ENCODE measurements at places on chromosomes 3 and 15.
A peak's percentile ranks its signal among the peaks of the same experiment; 100 is the strongest.

GRCh38 chr3:47487265-47487664, 11.5 kb upstream of the SCAP start:
- no peak for DNase-seq

- DNase-seq = no peak
Measured at GRCh38 chr3:134905647-134905935, 110.5 kb downstream of the EPHB1 start.

GRCh38 chr3:139937674-139938279, 2.8 kb downstream of the CLSTN2 start:
- no peak for DNase-seq

GRCh38 chr3:156620260-156620659, 54.1 kb upstream of the TIPARP start:
- DNase-seq = peak; percentile 55

- DNase-seq = no peak
Measured at GRCh38 chr3:138359148-138359918, 11.0 kb downstream of the MRAS start.

DNA sequence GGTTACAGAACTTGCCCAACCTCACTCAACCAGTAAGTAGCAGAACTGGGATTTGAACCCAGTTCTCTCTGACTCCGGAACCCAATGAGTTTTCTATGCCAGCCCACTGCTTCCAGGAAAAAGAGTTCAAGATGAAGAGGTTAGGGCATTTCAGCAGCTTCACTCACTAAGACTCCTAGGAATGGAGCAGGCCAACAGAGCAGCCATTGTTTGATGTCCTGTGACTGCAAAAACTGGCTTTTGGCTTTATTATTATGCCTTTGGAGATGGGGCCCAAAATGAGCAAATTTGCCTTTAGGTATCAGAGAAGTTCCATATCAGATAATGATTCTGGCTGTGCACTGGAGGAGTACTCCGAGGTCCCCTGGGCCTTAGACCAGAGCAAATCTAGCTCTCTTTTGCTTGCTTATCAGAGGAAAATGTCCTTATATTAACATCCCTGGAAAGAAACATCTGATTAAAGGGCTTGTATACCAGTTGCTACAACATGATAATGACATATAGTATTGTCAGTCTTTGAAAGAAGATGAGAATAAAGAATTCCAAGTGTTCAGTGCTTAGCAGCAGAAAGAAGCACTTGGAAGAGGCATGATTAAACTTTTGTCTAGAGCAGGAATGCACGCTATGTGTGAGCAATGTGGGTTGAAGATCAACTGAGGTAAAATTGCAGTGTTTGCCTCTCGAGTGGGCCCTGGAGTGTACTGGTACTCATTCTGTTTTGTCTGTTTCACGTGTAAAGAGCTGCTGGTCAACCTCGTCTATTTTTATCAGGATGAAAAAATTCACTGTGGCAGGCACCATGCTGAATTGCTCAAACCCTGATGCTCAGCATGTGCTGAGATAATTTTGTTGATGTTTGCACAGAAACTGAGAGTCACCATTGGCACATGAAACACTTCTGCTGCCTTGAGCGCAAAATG, 21.8 kb upstream of the KLHL24 start:
- no peak for DNase-seq

GRCh38 chr15:69719527-69720240, 267.1 kb downstream of the RPLP1 start:
- no peak for DNase-seq

DNA sequence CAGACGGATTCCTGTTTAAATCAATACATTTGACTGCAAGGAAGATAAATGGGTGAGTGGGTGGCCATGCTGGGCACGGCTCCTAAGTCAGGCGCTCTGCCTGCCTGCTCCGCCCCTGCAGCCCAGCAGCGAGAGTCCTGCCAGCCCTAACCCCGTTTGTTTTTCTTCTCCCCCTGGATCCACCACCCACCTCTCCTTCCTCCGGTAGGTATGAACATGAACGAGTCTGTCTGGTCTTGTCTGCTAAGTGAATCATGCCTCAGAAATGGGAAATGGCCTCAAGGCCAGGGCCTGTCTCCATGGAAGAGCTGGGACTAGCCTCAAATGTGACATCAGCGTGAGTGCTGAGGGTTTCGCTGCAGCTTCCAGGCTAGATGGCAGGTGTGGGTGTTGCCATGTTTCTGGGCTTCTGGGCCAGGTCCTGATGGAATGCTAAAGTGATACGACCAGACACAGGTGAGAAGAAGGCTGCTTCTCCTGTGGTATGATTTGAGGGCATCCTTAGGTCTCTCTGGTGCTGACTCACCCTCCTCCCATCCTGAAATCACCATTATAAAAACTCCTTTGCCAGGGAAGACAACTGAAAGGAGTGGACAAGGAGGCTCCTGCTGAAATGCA, 5.6 kb upstream of the FEM1B start:
- peak; percentile 73 for DNase-seq

DNA sequence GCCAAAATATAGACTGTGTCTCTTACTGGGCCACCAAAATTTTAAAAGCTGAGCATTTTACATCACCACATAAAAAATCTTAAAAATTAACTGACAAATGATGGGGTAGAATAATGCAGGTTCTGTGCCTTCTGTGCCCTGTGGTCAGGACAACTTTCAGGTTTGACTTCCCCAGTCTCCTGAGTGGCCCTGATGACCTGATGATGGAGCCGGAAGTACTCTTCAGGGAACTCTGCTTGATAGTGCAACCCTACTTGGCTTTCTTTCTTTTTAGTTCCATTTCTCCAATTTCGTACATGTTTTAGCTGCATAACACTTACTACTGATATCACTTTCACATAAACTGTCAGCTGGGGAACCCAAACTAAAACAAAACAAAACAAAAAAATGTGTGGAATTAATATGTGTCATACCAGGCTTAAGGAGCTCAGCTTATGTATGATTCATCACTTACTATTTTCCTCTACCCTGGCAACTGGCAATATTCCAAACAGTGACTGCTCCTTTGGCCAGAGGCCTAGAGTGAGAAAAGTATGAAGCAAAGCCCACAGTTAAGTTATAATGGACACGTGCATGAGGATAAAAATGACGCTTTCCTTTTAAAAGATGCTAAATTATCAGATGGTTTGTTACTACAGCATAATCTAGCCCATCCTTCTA, 194.3 kb downstream of the BCHE start:
- peak; percentile 62 for DNase-seq

- DNase-seq = no peak
Measured at GRCh38 chr15:100115711-100116090, 226.1 kb downstream of the ADAMTS17 start.

DNA sequence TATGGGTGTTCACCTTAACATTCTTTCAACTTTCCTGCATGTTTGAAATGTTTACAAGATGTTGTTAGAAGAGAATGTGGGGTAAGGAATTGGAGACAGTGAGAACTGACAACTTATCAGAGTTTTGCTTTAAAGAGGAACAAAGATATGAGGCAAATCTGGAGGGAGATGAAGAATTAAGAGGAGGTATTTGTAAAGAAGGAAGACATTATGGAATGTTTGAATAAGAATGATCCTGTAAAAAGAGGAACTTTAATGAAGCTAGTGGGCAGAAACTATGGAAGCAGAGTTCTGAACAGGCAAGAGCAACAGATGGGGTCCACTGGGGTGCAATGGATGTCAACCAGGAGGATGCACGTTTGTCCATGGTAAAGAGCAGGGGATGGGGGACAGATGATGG, 27.7 kb downstream of the PLD1 start:
- DNase-seq = no peak

DNA sequence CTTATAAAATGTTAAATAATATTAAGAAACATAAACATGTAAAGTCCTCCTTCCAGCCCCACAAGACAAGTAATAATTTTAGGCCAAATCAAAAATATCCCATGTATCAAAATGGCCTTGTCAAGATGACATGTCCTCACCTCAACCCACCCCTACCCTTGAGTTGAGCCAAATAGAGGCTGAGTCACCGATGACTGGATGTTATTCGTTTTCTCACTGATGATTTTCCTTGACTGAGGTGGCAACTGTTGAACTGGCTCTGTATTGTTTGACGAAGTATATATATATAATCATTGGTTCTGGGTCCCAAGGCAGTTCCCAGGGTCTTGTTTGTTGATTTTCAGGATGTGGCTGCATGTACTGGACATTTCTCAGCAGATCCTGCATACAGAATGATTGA, 75.3 kb downstream of the TMEM108 start:
- DNase-seq = no peak

GRCh38 chr3:62493109-62493801, 119.9 kb upstream of the FEZF2 start:
- no peak for DNase-seq

GRCh38 chr15:48946074-48946839, 17.5 kb downstream of the SHC4 start:
- DNase-seq = no peak

GRCh38 chr15:80931721-80932512, 57.7 kb downstream of the MESD start:
- DNase-seq = no peak

GRCh38 chr15:56165234-56165633, 78.4 kb downstream of the RFX7 start:
- DNase-seq = no peak

- DNase-seq = no peak
Measured at GRCh38 chr3:98966434-98966833, 64.9 kb upstream of the DCBLD2 start.

- DNase-seq = no peak
Measured at GRCh38 chr3:42265059-42265991, 660 bp downstream of the CCK start.

- no peak for DNase-seq
Measured at GRCh38 chr15:78018946-78019644, 58.4 kb downstream of the TBC1D2B start.

GRCh38 chr15:39028069-39028468, 463.5 kb upstream of the RASGRP1 start:
- DNase-seq = no peak

All from SHP77 (cell line).